ENCODE measurements at places on chromosomes 2 and 18. TPM values are rescaled to one million over a fixed set of nuclear protein-coding genes. Genes with fewer than 3 reads are reported as not detected.

The TWIST2 gene
- polyA plus RNA-seq, result 1.0 TPM

The ARMC9 gene
- 2.1 TPM for polyA plus RNA-seq

The CAVIN2 gene
- 15.9 TPM for polyA plus RNA-seq

The VRK2 gene
- 6.2 TPM for polyA plus RNA-seq

The DNAJC5G gene
- polyA plus RNA-seq, result not detected

The LTBP1 gene
- polyA plus RNA-seq, result 7.4 TPM

The KCNS3 gene
- 3.6 TPM for polyA plus RNA-seq

The CDH20 gene
- polyA plus RNA-seq, result 16.3 TPM

The CYTIP gene
- polyA plus RNA-seq, result 0.21 TPM

The CROCC2 gene
- polyA plus RNA-seq, result not detected

The ZSWIM2 gene
- polyA plus RNA-seq, result not detected

The IL37 gene
- polyA plus RNA-seq, result not detected

All from psoas muscle (tissue), 8 donors.